ENCODE measurements at places on chromosomes 4 and X. TPM values are rescaled to one million over a fixed set of nuclear protein-coding genes. Genes with fewer than 3 reads are reported as not detected.

The FAM47E gene
- total RNA-seq = 1.9 TPM

The MAGEE1 gene
- 0.94 TPM for total RNA-seq

The TXK gene
- total RNA-seq = not detected

The NCAPG gene
- 1.5 TPM for total RNA-seq

The FGFR3 gene
- total RNA-seq = 0.83 TPM

The CLGN gene
- not detected for total RNA-seq

The TIGD4 gene
- 0.08 TPM for total RNA-seq

The HSD17B13 gene
- 0.12 TPM for total RNA-seq

All from smooth muscle cell of the coronary artery (primary cell).